ENCODE measurements at places on chromosomes 16 and 17. TPM values are rescaled to one million over a fixed set of nuclear protein-coding genes. Genes with fewer than 3 reads are reported as not detected.

DNA sequence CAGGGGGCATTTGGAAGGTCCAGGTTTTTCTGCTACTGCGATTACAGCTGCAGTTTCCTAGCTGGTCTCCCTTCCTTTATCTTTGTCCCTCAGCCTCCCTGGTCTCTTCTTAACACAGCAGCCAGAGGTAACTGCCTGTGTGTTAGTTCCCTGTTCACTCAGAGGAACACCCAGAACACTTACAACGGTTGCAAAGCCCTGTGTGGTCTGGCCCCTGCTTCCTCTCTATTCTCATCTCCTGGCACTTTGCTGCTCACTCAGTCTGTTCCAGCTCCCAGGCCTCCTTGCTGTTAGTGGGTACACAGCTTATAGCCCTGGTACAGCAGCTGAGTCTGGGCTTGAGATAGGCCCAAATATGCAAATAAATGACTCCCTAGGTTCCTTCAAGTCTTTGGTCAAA, 16.4 kb downstream of the NTN1 start:
- DNase-seq: no peak

- DNase-seq: no peak
These were observed 33.0 kb upstream of the SEC14L1 start for GRCh38 chr17:77107506-77108433.

DNA sequence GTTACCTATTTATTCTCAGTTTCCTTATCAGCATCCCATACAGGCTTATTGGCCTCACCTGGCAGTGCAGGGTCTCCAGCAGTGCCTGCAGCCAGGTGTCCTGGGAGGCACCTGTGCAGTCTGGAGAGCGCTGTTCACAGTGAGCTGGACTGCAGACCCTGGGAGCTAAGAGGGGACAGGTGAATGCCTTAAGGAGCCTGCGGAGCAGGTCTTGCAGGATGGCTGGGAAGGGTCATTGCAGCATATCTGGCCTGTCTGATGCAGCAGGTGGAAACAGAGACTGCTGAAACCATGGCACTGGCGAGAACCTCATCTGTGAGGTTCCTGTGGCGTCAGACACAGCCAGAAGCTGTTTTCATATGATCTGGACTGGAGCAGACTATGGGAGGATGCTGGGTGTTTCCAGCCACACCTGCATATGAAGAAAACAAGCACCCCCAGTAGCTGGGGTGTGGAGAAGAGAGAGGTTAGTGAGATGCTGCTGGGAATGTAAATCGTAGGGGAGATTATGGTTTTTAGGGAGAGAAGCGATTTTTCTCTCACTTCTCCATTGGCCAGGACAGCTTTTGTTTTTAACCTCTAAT, 77.0 kb downstream of the NTN1 start:
- no peak for DNase-seq

DNA sequence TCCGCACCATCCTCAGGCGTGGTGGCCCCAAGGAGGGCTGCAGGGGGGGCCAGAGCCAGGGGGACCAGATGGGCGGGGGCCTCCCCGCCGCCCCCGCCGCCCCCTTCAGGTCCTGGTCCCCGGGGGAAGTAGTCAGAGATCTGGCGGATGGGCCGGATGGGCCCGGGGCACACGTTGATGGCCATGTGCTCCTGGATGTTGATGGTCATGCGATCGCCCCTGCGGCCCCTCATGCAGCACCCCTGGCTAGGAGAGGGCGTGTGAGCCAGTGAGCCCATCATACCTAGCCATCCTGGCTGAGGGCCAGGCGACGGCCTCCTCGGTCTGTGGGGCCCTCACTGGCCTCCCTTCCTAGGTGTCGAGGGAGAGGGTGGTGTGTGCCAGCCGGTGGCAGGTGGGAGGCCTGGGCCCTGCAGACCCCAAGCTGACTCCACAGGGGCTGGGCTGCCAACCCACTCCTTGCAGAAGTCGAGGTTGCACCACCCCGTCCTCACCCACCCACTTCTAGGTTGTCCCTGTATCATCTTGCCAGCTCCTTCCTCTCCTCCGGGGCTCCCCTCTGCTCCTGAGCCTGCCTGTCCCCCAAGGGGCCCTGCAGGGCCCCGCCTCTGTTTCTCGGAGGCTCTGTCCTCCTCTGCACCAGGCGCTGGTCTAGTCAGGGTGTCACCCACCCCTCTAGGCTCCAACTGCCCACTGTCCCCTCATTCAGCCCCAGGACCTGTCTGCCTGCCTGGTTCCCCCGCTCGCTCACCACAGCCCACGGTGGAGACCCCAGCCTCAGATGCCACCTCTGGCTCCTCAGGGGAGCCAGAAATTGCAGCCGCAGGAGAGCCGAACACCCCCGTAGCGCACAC, 610 bp downstream of the DOC2A start:
- DNase-seq: no peak

GRCh38 chr16:72129976-72130656, 36.5 kb downstream of the DHX38 start:
- no peak for DNase-seq

GRCh38 chr16:11342021-11342855, 3.0 kb upstream of the RMI2 start:
- DNase-seq: no peak

- DNase-seq: no peak
These were observed 20.5 kb downstream of the ZNF207 start for GRCh38 chr17:32370426-32370825.

- DNase-seq: no peak
These were observed 2.7 kb upstream of the HES7 start for GRCh38 chr17:8126491-8127066.

The ZNF385C gene
- 7.6 TPM for polyA plus RNA-seq

The AHSP gene
- 3.9 TPM for polyA plus RNA-seq

The ADCY9 gene
- polyA plus RNA-seq: 9.4 TPM

The MMP25 gene
- polyA plus RNA-seq: 1.7 TPM

The C17orf107 gene
- 1.6 TPM for polyA plus RNA-seq

The SMIM5 gene
- polyA plus RNA-seq: 9.9 TPM

Data from left renal cortex interstitium (tissue), 4 donors.